Cerebellar nuclear complex (tissue), 1 donor: ENCODE measurements at places on chromosomes 7 and 10.

DNA sequence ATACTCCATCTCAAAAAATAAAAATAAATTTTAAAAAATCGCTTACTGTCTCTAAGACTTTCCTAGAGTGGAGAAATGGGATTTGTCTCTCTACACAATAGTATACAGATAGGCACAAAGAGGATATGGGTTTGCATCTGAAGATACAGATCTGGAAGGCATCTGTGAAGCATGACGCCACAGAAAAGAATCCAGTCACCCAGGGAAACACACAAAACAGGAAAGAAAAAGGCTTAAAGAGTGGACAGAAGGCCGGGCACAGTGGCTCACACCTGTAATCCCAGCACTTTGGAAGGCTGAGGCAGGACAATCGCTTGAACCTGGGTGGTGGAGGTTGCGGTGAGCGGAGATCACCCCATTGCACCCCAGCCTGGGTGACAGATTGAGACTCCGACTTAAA lies 61.3 kb downstream of the SKIDA1 start:
- no peak for DNase-seq

- no peak for DNase-seq
Observed at GRCh38 chr10:91034042-91034441, 113.2 kb upstream of the ANKRD1 start.

DNA sequence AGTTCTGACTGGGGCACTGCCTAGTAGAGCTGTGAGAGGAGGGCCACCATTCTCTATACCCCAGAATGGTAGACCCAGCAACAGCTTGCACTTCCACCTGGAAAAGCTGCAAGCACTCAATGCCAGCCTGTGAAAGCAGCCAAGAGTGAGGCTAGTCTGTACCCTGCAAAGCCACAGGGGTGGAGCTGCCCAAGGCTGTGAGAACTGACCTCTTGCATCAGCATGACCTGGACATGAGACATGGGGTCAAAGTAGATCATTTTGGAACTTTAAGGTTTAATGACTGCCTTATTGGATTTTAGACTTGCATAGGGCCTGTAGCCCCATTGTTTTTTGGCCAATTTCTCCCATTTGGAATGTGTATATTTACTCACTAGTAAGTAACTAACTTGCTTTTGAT lies 206.3 kb downstream of the TPK1 start:
- DNase-seq, result no peak

- no peak for DNase-seq
Observed at GRCh38 chr10:114167985-114168384, 6.0 kb downstream of the CCDC186 start.

- no peak for DNase-seq
Observed at GRCh38 chr10:33224251-33224965, 110.1 kb downstream of the NRP1 start.

- DNase-seq, result no peak
Observed at GRCh38 chr7:132751244-132751647, 175.0 kb upstream of the PLXNA4 start.

- no peak for DNase-seq
Observed at GRCh38 chr10:113617086-113617485, 46.8 kb downstream of the NRAP start.

- no peak for DNase-seq
Observed at GRCh38 chr10:123624086-123624485, 42.1 kb upstream of the GPR26 start.

DNA sequence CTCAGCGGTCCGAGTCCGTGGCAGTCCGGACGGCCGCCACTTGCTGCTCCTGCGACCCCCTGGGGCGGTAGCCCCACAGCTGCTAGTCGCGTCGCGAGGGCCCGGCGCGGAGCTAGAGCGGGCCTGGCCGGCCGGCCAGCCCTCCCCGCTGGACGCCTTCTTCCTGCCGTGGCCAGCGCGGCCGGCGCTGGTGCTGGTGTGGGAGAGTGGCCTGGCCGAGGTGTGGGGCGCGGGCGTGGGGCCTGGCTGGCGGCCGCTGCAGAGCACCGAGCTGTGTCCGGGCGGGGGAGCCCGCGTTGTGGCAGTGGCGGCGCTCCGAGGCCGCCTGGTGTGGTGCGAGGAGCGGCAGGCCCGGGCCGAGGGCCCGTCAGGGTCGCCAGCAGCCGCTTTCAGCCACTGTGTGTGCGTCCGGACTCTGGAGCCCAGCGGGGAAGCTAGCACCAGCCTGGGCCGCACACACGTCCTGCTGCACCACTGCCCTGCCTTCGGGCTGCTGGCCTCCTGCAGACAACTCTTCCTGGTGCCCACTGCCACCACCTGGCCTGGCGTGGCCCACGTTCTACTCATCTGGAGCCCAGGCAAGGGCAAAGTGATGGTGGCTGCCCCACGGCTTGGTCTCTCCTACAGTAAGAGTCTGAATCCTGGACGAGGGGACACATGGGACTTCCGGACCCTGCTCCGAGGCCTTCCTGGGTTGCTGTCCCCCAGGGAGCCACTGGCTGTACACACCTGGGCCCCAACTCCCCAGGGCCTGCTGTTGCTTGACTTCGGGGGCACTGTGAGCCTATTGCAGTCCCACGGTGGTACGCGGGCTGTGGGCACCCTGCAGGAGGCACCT lies 631 bp downstream of the HPS6 start:
- no peak for DNase-seq

DNA sequence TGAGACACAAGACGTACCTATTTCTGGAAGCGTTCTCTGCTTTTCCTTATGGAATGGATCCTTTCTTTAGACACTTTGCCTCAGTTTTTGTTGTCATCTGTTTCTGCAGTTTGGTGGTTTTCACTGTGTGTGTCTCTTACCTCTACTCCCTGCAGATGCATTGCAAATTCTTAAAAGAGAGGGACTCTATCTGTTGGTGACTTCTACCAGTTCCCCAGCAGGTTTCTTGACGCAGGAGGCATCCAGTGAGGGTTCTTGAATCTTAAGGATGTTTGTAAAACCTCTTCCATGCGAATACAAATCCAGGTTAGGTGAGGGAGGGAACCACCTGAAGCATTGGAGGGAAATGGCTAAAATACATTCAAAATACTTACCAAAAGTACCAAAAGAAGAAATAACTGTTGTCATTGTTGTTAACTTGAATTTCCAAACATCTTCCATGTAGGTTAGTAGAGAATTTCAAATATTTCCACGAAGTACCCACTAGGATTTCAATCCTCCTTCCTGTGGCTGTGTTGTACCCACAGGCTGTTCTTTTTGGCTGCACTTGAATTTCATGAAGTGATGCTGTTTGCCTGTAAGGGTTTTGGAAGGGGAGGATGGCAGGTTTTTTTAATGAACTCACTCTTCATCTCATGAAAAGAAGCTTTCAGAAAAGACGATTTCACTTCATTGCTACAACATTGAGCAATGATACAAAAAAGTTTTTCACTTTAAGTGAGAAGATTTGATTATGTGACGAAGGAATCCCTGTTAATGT lies 32.2 kb downstream of the PLXDC2 start:
- no peak for DNase-seq

DNA sequence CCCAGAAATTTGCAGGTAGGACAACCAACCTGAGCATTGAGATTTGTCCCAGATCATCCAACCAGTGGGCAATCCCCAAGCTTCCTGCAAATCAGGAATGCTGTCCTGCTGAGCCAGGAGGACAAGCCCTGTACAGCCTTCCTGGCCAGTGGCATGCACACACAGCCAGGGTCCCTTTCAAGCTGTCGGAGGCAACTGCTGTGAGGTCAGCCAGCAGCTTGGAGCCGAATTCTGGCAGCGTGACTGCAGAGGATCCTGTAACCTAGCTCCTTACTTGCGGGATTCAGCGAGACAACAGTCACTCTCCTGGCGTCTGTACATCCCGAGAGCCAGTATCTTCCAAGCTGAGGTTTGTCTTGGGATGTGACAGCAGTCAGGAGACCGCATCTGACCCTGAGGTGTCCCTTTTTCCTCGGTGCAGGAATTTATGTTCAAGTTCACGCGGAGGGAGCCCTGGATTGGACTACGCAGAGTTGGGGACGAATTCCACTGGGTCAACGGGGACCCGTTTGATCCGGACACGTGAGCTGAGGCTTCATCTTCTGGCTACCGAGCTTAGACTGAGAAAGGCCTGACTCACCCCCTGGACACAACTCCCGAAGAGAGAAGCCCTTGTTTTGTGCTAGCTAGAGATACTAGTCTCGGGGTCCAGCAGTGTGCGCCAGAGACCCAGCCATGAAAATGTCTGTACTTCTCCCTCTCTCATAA lies 18.3 kb downstream of the CLEC2L start:
- DNase-seq, result no peak

DNA sequence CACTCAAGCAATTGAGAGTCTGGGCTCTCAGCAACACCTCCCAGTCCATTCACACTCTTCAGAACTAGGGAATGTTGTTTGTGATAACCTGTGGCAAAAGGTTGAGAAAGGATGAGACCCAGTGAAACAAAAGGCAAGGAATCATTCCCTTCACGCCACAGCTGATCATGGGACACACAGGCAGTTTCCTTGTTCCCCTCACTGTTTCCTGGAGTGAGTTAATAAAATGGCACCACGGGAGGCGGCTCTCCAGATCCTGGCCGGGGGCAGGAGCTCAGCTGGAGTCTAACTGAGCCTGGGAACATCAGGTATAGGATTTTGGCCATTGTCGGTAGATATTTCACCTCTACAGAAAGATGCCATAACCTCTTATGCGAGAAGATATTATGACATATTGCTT lies 107.3 kb upstream of the FAM171A1 start:
- no peak for DNase-seq

GRCh38 chr7:18390535-18390907 lies 105.0 kb upstream of the HDAC9 start:
- no peak for DNase-seq

DNA sequence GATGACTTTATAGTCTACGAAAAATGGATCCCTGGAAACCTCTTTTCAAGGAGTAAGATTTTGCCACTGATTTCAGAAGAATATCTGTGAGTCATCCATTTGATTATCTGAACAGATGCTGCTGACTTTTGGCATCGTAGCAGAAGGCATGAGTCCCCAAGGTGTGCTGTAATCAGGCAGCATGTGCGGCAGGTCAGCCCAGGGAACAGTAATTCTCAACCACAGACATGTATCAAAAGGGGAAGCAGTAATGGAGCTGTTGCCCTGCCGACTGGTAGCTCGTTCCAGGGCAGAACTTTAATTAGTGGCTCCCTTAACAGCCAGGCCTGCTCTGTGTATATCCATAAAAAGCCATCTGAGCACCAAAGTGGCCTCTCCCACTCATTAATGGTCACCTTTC lies 5.7 kb upstream of the VWC2 start:
- DNase-seq, result no peak

- DNase-seq, result no peak
Observed at GRCh38 chr10:129962872-129963640, 1.0 kb downstream of the EBF3 start.

DNA sequence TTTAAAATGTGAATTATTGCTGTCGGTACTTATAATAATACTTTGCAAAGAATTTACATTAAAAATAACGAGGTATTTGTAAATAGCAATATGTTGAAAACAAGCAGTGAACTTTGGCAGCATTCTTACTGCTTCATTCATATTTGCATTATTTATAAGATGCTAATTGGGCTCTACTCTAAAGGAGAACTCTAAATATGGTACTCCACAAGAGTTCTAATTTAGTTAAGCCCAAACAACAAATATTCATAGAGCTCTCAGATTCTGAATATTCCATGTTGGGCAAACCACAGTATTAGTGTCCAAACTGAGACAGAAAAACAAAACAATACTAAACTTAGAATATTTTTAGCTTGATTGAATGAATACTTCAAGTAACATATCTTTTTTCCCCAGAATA lies 904.4 kb upstream of the LRRTM3 start:
- no peak for DNase-seq

GRCh38 chr7:125445836-125446235 lies 516.2 kb upstream of the POT1 start:
- no peak for DNase-seq

- DNase-seq, result no peak
Observed at GRCh38 chr10:34658934-34659333, 156.2 kb downstream of the PARD3 start.

- no peak for DNase-seq
Observed at GRCh38 chr10:113576852-113577251, 24.0 kb downstream of the HABP2 start.
